IPS DF 6.9 (cell line): ENCODE measurements at places on chromosomes 3 and 15.
A peak's percentile ranks its signal among the peaks of the same experiment; 100 is the strongest.

DNA sequence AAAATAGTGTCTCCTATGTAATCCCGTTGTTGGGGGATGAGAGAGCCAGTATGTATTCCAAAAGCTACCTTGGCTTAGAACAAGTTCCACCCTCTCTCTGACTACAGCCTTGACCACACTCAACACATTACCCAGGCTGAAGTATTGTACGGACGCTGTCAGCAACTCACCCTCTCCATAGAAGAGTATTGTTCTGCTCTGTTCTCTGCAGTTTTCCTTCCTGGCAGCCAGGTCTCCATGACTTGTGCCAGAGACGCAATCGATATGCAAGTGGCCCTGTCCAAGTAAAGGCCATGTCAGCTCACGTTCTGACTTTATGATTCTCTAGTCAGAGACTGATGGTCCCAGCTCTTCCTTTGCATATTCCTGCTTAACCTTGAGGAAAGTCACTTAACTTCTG is 164.1 kb upstream of the SLCO3A1 start:
- no peak for DNase-seq
- no peak overlapping the region for H3K4me3 ChIP-seq
- H3K27me3 ChIP-seq: no peaks in the 10 kb centered on the region
- no peaks in the 10 kb centered on the region for H3K36me3 ChIP-seq
- H3K4me1 ChIP-seq: no peaks in the 10 kb centered on the region

DNA sequence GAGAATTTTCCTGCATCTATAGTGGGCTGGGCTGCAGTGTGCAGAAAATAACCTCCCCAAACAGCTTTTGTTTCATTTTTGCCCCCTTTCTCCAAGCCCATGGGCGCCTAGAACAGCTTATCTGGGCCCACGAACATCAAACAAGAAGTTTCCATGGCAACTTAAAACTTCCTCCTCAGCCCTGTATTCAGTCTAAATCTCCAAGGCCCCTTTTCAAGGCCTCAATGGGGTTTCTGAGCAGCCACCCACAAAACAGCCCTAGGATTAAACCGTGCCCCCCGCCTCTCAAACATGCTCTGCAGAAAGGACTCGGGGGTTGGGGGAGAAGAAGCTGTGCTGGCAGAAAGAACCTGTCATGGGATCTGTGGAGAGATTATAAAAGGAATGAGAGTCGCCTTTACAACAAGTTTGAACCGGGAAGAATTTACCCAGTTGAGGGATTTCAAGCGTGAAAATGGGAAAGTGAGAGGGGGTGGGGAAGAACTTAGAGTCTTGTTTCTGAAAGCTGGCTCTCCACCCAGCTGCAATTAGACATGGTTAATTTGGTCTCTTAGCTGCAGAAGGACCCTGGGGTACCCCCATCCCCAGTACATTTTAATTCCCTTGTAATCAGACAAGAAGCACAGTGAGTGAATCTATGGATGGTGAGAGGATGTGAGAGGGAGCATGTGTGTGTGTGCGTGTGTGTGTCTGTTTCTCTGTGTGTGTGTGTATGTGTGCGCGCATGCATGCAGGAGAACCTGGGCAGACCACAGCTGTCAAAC is 4.3 kb upstream of the FAM107A start:
- no peak overlapping the region for H3K27ac ChIP-seq
- H3K4me1 ChIP-seq: peaks cover 5% of the 10 kb centered on the region; the same call in 1 of the 2 replicates
- peaks cover 14% of the 10 kb centered on the region for H3K27me3 ChIP-seq
- H3K36me3 ChIP-seq: no peaks in the 10 kb centered on the region
- H3K4me3 ChIP-seq: no peak overlapping the region
- DNase-seq: no peak

DNA sequence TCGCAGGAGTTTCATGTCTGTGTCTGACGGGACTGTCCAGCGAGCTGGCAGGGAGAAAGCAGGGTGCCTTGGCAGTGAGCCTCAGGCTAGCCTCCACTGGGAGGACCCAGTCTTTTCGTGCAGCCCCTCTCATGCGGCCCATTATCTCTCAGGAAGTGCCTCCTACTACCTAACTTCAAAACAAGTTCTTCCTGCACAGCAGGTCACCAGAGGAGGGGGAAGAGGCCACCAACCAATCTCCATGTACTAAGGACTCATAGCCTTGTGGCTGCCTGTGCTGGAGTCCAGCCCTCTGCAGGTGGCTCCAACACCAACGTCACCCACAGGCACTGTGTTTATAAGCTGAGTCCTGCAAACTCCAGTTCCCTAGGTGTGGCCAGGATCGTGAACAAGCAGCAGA is 4.8 kb downstream of the VIPR1 start:
- peaks cover 9% of the 10 kb centered on the region for H3K4me1 ChIP-seq
- H3K27me3 ChIP-seq: peaks cover 3% of the 10 kb centered on the region; the same call in 1 of the 2 replicates
- no peak overlapping the region for H3K4me3 ChIP-seq

DNA sequence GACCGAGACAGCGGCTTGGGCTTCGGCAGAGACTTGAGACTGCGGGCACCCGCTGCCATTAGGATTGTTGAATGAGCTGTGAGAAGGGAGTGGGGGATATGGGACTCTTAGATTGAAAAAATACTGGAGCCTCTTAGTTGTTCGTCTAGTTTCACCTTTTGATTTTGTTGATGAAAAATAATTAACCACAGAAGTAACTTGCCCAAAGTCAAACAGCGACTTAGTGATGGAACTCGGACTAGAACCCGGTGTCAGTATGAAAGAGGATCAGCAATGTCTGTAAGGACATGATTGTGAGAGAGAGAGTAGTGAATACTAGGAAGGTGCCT is 510 bp upstream of the GOLGB1 start:
- H3K4me1 ChIP-seq: no peaks in the 10 kb centered on the region
- no peak for DNase-seq
- no peaks in the 10 kb centered on the region for H3K36me3 ChIP-seq
- no peaks in the 10 kb centered on the region for H3K27me3 ChIP-seq
- H3K4me3 ChIP-seq: peak overlapping the region; percentile 55; the same call in 1 of the 2 replicates

DNA sequence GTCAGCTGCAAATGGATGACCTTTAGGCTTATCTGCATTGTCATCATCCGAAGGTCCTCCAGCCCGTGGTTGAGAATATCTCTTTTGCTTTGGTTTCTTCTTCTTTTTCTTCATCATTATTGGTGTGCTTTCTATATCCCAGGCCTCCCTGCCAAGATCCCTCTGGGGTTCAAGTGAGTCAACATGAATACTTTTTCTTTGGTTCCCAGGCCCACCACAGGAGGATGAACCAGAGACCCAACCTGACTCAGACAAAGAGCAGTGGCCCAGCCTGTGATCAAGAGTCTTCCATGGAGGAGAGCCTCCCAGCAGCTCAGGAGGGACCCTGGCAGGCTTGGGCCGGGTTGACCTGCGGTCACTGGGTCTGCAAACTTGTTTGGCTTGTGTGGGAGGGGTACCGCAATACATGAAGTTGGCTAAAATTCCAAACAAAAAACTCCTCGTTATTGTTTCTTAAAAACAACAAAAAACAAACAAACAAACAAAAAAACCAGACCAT is 104.2 kb downstream of the MAP4 start:
- H3K36me3 ChIP-seq: peaks cover 3% of the 10 kb centered on the region; the same call in 1 of the 2 replicates
- H3K27me3 ChIP-seq: no peaks in the 10 kb centered on the region
- no peaks in the 10 kb centered on the region for H3K4me1 ChIP-seq
- no peak for DNase-seq
- H3K27ac ChIP-seq: no peak overlapping the region

GRCh38 chr3:101817992-101818391 is 31.3 kb upstream of the NFKBIZ start:
- DNase-seq: no peak
- H3K4me1 ChIP-seq: no peaks in the 10 kb centered on the region
- no peaks in the 10 kb centered on the region for H3K36me3 ChIP-seq
- no peaks in the 10 kb centered on the region for H3K27me3 ChIP-seq

GRCh38 chr15:22258398-22259150 is 178.2 kb downstream of the OR4M2 start:
- H3K4me3 ChIP-seq: no peak overlapping the region
- H3K27me3 ChIP-seq: no peaks in the 10 kb centered on the region
- no peak overlapping the region for H3K27ac ChIP-seq
- no peaks in the 10 kb centered on the region for H3K36me3 ChIP-seq
- DNase-seq: no peak

DNA sequence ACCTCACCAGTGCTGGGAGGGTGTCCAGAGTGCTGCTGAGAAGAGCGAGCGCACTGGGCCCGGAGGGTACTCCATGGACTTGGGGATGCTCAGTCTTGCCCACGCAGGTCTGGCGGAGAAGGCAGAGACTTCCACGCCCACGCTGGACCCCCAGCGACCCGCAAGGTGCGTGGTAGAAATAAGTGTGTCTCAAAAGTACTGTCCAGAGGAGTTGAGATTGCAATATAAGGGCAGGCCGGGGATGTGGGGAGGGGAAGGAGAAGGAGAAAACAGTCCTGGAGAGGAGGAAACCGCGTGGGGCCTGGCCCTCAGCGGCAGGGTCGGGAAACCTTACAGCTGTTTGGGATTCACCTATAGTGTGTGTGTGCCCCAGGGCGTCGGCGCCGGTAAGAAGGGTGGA is 38.9 kb downstream of the NR2F2 start:
- peaks cover 80% of the 10 kb centered on the region for H3K27me3 ChIP-seq
- no peak overlapping the region for H3K4me3 ChIP-seq
- H3K27ac ChIP-seq: no peak overlapping the region

DNA sequence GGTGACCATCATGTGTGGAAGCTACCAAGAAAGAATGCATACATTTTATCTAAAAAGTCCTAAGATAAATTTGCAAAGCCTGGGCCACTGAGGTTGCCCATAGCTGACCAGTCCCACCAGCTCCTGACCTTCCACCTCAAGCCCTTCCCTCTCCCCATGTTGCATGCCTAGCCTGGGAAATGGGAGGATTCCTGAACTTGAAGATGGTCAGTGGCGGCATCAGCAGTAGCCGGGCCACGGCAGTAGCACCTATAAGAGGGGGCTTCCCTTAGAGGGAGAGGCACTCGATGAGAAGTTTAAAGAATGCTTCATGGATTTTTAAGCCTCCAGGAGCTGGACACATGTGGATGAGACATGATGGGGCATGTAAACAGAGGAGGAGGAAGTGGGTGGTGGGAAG is 172.1 kb downstream of the KLF13 start:
- no peak for DNase-seq
- no peaks in the 10 kb centered on the region for H3K36me3 ChIP-seq
- H3K4me3 ChIP-seq: no peak overlapping the region
- H3K4me1 ChIP-seq: no peaks in the 10 kb centered on the region
- no peak overlapping the region for H3K27ac ChIP-seq

- no peak for DNase-seq
- no peaks in the 10 kb centered on the region for H3K27me3 ChIP-seq
- no peak overlapping the region for H3K4me3 ChIP-seq
- H3K4me1 ChIP-seq: no peaks in the 10 kb centered on the region
Measured at GRCh38 chr15:100206643-100207042, 135.1 kb downstream of the ADAMTS17 start.

GRCh38 chr3:53880396-53881345 is 1.3 kb downstream of the ACTR8 start:
- no peaks in the 10 kb centered on the region for H3K27me3 ChIP-seq
- H3K4me1 ChIP-seq: no peaks in the 10 kb centered on the region
- no peak for DNase-seq
- no peak overlapping the region for H3K27ac ChIP-seq
- H3K4me3 ChIP-seq: peak overlapping the region; percentile 56; the same call in 1 of the 2 replicates

GRCh38 chr15:78567531-78567930 is 2.2 kb downstream of the CHRNA5 start:
- H3K4me3 ChIP-seq: no peak overlapping the region
- H3K36me3 ChIP-seq: no peaks in the 10 kb centered on the region
- DNase-seq: no peak

GRCh38 chr3:37703626-37704025 is 158.1 kb upstream of the CTDSPL start:
- H3K4me3 ChIP-seq: no peak overlapping the region
- H3K36me3 ChIP-seq: no peaks in the 10 kb centered on the region
- no peaks in the 10 kb centered on the region for H3K27me3 ChIP-seq
- H3K27ac ChIP-seq: no peak overlapping the region
- no peaks in the 10 kb centered on the region for H3K4me1 ChIP-seq

GRCh38 chr3:61877359-61878138 is 316.2 kb downstream of the PTPRG start:
- no peaks in the 10 kb centered on the region for H3K27me3 ChIP-seq
- H3K4me3 ChIP-seq: no peak overlapping the region
- H3K36me3 ChIP-seq: no peaks in the 10 kb centered on the region
- no peak for DNase-seq
- peaks cover 8% of the 10 kb centered on the region for H3K4me1 ChIP-seq

DNA sequence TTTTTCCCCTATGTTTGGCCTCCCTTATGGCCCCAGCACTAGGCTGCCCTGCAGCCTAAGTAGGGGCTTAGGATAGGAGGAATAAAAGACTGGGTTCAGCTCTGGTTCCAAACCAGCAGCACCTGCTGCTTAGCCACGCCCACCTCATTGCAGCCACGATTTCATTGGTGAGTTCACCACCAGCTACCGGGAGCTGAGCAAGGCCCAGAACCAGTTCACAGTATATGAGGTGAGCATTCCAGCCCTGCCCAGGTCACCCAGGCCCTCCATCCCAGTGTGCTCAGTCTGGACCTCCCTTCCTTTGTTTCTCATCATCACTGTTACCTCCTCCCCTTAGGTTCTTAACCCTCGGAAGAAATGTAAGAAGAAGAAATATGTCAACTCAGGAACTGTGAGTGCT is 11.5 kb downstream of the CPNE9 start:
- no peak overlapping the region for H3K4me3 ChIP-seq
- H3K27me3 ChIP-seq: no peaks in the 10 kb centered on the region
- no peak for DNase-seq
- H3K36me3 ChIP-seq: no peaks in the 10 kb centered on the region
- no peaks in the 10 kb centered on the region for H3K4me1 ChIP-seq

DNA sequence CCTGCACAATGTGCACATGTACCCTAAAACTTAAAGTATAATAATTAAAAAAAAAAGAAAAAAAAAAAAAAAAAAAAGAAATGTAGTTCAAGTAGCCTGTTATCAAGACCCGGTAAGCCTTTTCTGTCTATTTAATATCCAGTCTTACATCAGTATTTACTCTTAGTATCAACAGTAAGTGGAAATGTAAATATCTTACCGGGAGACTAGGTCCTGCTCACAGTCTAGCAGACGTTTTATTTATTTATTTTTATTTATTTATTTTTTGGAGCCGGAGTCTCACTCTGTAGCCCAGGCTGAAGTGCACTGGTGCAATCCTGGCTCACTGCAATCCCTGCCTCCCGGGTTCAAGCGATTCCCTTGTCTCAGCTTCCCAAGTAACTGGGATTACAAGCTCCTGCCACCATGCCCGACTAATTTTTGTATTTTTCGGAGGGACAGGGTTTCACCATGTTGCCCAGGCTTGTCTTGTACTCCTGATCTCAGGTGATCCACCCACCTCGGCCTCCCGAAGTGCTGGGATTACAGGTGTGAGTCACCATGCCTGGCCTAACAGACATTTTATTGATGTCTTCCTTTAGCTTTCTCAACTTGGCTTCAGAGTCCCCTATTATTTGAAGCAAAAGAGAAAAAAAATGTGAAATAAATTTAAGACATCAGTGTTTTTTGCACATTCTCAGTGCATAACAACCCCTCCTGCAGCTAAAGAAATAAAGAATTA is 19.9 kb downstream of the C2CD4B start:
- H3K36me3 ChIP-seq: no peaks in the 10 kb centered on the region
- no peak overlapping the region for H3K4me3 ChIP-seq
- no peak for DNase-seq
